ENCODE measurements at places on chromosomes 1 and 21. TPM values are rescaled to one million over a fixed set of nuclear protein-coding genes. Genes with fewer than 3 reads are reported as not detected.

- no peak for ATAC-seq
Measured at GRCh38 chr1:198655459-198656121, 16.8 kb downstream of the PTPRC start.

INSRR gene
- 1.6 TPM for total RNA-seq

DNASE2B gene
- not detected for total RNA-seq

DNA sequence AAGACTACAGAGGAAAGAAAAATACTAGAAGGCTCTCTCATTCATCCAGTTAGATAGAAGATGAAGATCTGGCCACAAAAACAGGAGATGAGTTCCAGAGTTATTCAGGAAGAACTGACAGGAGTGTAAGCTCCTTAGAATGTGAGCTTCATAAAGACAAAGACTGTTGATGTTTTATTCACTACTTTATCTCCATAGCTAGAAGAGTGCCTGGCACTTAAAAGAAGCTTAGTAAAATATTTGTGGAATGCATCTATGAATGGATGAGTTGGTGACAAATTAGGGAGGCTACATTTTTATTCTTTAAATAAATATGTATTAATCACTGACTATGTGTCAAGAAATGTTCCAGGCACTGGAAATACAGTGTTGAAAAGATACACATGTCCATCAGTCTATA lies 13.8 kb downstream of the CLDN17 start:
- no peak for ATAC-seq

GRCh38 chr1:151368393-151369301 lies 3.9 kb downstream of the SELENBP1 start:
- ATAC-seq: no peak

DNA sequence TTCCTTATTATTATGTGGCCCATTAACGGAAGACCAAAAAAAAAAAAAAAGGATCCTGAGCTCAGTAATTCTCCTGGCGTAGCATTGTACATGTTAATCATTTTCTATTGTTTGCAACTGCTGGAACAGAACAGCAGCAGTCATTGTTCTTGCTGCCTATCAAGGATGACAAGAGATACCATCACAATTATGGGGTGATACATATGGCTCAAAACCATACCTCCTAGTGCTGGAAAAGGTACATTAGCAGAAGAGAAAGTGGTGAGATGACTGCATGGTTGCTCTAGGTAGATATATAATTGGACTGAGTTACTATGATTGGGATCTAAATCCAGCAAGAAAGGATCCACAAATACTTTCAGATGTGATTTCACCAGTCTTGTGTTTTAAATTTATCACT lies 13.3 kb upstream of the TLR5 start:
- ATAC-seq: no peak

DNA sequence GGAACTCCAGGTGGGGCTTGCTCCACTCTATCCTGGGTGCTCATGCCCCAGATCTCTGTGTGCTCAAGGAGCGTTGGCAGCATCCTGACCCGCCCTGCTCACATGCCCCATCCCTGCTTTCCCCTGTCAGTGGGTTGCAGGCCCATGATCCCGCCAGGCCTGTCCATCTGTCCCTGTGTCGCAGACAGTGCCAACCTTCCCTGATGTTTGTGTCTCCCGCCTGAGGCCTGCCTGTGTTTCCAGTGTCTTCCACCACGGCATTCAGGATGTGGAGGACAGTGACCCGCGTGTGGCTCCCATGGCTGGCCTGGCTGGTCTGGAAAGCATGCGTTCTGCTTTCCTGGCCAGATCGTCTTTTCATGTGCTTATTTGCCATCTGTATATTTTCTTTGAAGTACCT lies 82.9 kb downstream of the PCBP3 start:
- no peak for ATAC-seq

GRCh38 chr1:231550448-231550781 lies 21.9 kb downstream of the TSNAX start:
- no peak for ATAC-seq

DNAJC28 gene
- 4.2 TPM for total RNA-seq

VCAM1 gene
- total RNA-seq: 0.11 TPM

CCDC17 gene
- 2.8 TPM for total RNA-seq

SLC2A1 gene
- 53.9 TPM for total RNA-seq

GRCh38 chr1:48530727-48531351 lies 58.8 kb upstream of the SPATA6 start:
- ATAC-seq: peak; percentile 79

TCHHL1 gene
- not detected for total RNA-seq

DNA sequence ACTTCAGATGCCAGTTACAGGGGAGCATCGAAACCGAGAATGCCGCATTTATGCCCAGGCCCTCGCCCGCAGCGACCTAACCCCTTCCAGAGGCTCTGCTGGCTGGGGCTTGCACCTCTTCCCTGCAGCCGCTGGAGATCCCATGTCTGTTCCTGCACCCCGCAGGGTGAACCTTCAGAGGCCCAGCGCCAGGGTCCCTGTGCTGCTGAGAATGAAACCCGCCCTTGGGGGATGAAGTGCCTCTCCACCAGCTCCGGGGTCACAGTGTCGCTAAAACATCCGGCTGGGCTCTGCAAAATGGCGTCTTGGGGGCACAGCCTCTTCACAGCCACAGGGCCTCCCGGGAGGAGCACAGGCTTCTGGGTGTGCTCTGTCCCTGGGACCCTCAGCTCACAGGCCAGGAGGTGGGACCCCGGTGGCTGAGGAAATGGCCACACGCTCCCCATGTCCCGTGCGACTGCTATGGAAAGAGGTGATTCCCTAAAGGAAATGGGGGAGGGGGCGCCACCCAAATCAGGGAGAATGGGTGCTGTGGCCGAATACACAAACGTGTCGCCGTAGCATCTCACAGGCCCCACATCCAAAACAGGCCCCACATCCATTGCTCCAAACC lies 39.9 kb upstream of the TSPEAR start:
- ATAC-seq: no peak

DNA sequence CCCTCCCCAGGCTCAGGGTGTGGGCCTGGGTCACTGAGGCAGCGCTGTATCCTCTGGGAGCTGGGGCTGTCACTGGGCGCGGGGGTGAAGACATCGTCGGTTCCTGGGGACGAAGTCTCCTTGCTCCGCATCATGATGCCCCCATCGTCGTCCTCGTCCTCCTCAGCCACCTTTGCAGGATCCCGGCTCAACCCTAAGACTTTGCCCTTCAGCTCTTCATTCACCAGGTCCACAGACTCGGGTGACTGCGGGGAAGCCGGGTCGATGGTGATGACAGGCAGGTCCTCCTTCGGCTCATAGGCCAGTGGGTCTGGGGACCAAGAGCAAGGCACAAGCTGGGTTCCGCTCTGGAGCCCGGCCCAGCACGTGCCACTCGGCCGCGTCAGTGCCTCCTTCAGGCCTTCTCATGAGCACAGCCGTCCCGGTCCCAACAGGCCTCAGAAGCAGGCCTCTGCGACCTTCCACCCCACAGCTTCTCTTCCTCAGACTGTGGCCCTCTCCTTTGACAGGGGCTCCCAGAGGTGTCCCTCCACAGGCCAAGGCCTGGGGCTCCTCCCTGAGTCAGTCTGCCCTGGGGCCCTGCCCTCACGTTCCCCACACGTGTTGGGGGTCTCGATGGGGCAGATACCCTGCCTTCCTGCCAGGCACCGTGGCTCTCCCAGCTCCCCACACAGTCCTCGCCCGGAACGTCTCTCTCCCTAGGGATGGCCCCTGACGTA lies 54.4 kb downstream of the SLC9A1 start:
- ATAC-seq: no peak
